Stimulated activated CD4-positive, alpha-beta T cell treated with anti-CD3 and anti-CD28 coated beads, Interleukin-1b, Interleukin-23, amount 100 ng/mL, for 1 hour (primary cell): ENCODE measurements at places on chromosomes 3 and 15.

DNA sequence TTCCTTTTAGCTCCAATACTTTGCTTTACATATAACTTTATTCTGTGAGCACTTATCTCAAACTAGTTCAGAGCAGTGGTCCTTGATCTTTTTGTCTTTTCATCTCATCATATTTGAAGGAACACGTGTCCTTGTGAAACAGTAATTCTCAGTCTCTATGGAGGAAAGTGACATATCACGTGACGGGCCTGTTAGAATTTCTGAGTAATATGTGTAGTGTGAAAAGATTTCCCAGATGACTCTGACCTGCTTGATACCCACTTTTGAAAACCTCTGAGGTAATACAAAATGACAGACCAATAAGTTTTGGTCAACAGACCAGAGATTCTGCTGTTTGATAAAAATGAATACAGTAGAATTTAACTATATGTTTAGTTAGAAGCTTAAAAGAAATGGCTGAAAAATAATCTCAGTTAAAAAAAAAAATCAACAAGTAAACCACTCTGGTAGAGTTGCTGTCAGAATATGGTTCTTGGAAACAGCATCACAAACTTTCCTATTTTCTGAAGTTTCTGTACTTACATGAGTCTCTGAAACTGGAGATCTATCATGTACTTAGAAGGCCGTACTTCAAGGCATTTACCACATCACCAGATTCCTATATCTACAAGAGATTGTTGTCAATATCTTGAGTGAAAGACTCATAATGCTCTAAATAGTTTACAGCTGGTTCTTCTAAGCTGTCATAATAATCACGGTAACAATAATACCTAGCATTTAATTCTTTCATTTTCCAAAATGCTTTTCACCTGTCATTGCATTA, 590.2 kb upstream of the TBL1XR1 start:
- DNase-seq = no peak

- no peak for DNase-seq
Measured at GRCh38 chr3:143232981-143233380, 113.4 kb downstream of the CHST2 start.

GRCh38 chr3:195906865-195907683, 1.3 kb downstream of the TNK2 start:
- peak; percentile 34 for DNase-seq

- no peak for DNase-seq
Measured at GRCh38 chr3:157939166-157939565, 167.1 kb downstream of the SHOX2 start.

- DNase-seq = no peak
Measured at GRCh38 chr3:171878461-171879225, 35.5 kb downstream of the TMEM212 start.

DNA sequence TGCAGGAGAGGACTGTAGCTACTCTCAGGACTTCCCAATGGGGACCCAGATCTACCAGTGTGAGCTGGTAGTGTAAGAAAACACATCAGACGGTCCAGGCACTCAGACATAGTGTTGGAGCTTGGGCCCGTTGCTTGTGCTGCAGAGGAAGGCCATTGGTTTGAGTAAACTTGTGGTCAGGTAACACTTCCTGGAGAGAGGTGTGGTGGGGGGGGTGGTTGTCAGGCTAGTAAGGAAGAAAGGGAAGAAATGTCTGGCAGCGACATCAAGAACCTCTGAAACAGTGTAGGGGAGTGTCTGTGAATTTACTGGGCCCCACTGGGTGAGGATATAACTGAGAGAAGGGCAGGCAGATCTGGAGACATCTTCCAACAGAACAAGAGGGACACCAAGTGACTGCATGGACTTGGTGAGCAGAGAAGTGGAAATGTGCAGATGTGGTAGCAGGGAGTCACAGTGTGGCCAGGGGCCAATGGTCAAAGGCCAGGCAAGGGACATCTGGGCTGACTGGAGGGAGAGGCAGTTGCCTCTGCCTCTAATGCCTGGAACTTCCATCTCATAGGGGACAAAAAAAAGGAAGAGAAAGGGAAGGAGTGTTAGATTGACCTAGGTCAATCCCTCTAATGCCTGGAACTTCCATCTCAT, 63.7 kb upstream of the MRPS22 start:
- no peak for DNase-seq

- no peak for DNase-seq
Measured at GRCh38 chr3:133475245-133476010, 75.6 kb downstream of the BFSP2 start.

DNA sequence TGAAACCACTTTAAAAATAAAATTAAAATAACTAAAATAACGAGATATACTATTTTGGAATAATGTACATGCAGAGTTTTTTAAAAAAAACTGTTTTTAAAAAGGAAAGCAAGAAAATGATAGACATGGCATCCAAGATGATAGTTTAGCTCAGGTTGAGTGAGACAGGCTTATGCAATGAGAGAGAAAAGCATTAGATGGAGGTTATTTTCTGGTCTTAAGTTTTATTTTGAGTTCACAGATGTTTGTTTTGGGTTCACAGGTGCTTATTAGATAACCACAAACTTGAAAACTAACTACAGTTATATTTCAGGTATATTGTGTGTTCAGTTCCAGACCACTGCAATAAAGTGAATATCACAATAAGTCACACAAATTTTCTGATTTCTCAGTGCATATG, 413.6 kb upstream of the TMCO5A start:
- DNase-seq = no peak

DNA sequence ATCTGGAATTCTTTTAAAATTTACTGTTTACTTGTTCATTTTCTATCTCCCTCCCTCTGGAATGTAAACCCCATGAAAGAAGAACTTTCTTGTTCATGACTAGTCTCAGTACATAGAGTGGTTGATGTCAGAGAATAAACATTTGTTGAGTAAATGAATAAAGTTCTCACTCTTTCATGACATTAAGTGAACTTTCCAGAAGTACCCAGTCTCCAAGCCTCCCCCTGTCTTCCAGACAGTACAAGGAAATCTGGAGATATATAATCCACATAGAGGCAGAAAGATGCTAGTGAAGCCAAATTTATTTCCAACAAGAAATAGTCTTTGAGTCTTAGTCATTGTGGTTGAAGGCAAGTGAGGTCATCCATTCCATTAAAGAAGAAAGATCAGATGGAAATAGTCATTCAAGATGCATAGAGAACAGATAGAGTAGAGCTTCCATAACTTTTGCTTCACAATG, 71.5 kb upstream of the GALNT15 start:
- no peak for DNase-seq

- no peak for DNase-seq
Measured at GRCh38 chr3:184678317-184679055, 33.4 kb downstream of the MAGEF1 start.

GRCh38 chr3:158573714-158574113, 2.7 kb downstream of the MLF1 start:
- no peak for DNase-seq

DNA sequence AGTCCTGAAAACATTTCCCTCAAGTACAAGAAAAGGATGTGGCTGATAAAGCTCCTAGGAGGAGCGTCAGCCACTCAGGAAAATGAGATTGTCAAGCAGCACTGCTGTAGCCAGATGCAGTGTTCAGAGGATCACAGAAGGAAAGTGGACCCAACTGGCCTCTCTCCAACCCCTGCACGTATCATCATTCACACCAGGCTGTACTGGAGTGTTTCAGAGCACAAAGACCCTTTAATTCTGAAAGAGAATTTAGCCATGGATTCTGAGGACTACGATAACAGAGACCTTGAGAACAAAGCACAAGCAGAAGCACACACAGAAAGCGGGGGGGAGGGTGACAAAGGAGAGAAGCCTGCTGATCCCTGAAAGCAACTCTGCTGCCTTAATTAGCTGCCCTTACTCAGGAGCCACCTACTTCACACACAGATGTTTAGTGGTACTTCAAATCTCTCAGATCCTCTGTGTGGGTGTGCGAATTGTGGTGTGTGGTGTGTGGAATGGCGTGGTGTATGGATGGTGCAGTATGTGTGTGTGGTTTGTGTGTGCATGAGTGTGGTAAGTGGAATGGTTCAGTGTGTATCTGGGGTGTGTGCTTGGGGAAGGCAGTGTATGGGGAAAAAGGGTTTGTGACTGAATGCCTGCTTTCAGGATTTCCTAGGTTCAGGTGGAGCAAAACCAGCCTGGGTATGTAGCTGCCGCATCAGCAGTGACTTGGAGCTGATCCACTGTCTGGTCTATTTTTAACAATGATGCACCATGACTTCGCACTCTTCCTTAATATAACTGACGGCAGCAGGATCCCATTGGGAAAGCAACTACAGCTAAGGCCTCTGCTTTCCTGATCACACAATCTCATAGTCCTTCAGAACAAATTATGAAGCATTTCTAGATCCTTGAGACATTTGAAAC, 192.5 kb downstream of the RSL24D1 start:
- no peak for DNase-seq

- no peak for DNase-seq
Measured at GRCh38 chr3:25000971-25001591, 427.0 kb upstream of the RARB start.

- no peak for DNase-seq
Measured at GRCh38 chr3:48684480-48685143, 1.1 kb downstream of the NCKIPSD start.

DNA sequence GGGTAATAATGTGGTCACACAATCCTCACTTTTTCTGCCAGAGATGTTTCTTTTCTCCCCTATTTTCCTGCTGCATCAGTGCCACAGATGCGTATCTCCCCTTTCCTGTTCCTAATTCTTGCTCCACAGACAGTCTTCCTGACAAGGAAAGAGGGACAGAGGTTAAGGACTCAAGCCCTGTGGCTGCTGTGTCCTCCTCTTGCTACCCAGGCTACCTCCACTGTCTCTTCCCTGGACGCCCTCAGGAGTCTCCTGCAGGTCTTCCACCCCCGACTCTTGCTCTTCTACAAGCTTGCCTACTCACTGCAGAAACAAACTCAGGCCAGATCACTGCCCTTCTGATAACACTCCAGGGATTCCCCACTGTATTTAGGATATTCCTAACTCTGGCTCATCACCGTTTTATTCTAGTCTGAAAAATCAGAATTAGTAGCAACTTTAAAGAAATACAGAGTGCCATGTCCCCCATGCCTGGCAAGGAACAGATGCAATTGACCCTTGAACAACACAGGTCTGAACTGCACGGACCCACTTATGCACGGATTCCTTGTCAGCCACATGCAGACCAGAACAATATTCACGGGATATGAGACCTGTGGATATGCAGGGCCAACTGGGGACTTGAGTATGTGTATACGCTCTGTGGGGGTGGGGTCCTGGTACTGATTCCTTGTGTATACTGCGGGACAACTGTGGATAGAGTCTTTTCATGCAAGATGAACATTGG, 151.8 kb downstream of the GHSR start:
- no peak for DNase-seq

DNA sequence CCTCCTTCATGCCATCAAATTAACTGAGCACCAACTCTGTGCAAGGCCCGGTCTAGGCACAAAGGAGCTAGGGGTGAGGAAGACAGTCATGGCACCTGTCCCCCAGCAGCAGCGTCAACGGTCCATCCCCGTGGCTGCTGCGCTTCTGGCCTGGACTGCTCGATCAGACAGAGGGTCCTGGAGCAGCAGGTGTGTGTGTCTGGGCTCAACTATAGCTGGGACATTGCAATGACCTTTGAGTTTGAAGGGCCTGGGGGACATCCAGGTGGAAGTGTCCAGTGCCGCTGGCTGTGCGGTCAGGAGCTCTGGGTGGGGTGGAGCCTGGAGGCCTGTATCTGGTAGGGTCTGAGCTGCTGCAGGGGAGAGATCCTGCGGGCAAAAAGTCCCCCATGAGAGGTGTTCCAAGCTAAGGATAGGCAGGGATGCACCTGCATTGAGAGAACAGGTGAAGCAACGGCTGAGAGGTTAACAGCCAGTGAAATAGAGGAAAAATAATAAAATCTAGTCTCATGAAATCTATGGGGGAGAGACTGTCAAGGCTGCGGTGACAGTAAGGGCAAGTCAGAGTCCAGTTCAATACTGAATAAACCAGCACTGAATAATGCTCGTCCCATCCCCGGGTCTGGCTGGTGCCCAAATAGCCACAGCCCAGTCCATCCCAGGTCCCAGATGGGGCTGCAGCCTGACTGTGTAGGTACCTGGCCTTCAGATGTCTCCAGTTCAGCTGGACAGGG, 25.4 kb upstream of the SLC41A3 start:
- no peak for DNase-seq
